SW 1271 (cell line): ENCODE measurements at places on chromosomes 11 and 22.

DNA sequence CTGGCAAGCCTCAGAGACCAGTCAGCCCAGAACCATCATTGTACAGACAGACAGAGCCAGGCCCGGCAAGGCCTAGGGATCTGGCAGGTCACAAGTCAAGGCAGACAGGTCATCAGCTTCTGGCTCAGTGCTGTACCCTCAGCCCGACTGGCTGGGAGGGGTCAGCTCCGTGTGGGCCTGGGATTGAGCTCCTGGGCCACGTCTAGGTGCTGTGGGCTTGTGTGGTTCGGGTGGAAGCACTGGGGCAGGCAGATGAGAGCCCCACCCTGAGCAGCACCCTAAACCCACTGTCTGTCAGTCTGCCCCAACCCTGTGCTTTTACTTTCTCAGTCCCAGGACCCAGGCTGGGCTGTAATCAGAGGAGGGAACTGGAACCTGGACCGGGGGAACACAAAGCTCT lies 26.9 kb upstream of the P2RY2 start:
- DNase-seq = no peak

GRCh38 chr11:17883057-17883456 lies 129.8 kb downstream of the SERGEF start:
- DNase-seq = no peak

DNA sequence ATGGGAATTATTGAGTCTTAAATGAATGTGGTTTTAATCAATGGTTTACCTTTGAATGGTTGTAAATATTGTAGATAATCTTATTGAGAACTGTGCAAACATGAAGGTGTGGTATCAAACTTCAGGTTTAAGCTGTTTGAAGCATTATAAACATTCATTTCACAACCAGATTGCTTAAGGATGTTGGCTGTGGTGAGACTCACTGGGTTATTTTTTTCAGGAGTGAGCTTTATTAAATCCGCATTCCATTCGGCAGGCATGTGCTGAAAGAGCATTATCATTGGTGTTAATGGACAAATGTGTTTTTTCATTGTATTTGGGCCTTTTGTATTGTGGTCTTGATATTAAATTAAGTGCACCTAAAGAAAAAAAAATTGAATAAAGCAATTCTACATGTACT lies 9.7 kb downstream of the MMP3 start:
- DNase-seq = no peak

GRCh38 chr11:117980720-117981119 lies 5.5 kb upstream of the IL10RA start:
- DNase-seq = no peak

GRCh38 chr11:64644647-64645275 lies 53.7 kb downstream of the SLC22A12 start:
- no peak for DNase-seq

- DNase-seq = no peak
Measured at GRCh38 chr11:20644360-20644759, 25.0 kb upstream of the NELL1 start.

DNA sequence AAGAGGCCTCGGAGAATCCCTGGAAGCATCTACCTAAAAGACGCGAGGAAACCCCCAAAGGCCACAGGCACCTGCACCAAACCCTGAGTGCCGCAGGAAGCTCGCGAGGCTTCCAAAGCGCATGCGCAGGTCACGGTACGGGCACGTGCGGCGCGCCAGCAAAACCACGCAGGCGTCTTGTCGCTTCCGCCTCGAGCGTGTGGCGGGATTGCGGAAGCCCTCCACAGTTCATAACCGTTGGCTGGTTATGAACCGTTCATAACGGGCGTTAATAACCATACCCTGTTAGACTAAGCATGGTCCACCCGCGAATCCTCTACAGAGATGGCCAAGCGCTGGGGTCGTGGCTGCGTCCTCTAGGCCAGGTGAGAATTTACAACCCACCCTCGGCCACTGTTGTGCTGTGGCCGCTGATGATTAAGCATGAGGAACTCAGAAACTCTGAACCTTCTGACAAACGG lies 46.4 kb downstream of the MORC2 start:
- no peak for DNase-seq

GRCh38 chr22:44335903-44336803 lies 23.4 kb upstream of the SHISAL1 start:
- DNase-seq = no peak

- no peak for DNase-seq
Measured at GRCh38 chr11:114308689-114309089, 12.5 kb downstream of the NNMT start.

GRCh38 chr11:124872280-124872679 lies 7.0 kb downstream of the ROBO3 start:
- no peak for DNase-seq

DNA sequence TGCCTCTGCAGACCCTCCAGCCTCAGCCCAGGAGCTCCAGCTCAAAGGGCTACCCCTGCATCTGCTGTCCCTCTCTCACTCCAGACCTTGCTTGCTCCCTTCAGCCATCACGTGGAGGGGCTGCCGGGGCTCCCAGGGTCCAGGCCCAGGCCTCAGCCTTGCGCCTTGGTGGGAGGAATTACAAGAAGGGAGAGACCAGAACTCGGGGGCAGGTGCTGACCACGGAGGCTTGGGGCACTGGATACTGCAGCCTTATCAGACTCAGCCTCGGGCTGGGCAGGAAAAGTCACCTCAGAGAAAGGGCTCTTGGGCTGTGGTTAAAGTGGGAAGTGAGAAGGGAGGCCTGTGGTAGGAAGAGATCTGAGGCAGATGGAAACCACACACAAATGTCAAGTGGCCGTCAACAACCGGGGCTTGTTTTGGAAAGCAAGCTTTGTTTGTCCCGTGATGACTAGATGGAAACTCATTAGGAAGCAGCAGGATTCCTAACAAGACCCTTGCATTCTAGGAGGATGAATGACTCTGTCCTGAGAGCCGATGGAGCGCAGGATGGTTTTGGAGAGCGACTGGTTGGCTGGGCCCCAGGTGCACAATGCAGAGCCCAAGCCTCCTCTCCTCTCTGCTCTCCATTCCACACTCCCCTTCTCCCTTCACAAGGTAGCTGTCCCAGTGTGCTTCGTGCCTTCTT lies 1321.7 kb downstream of the TBC1D22A start:
- DNase-seq = no peak

DNA sequence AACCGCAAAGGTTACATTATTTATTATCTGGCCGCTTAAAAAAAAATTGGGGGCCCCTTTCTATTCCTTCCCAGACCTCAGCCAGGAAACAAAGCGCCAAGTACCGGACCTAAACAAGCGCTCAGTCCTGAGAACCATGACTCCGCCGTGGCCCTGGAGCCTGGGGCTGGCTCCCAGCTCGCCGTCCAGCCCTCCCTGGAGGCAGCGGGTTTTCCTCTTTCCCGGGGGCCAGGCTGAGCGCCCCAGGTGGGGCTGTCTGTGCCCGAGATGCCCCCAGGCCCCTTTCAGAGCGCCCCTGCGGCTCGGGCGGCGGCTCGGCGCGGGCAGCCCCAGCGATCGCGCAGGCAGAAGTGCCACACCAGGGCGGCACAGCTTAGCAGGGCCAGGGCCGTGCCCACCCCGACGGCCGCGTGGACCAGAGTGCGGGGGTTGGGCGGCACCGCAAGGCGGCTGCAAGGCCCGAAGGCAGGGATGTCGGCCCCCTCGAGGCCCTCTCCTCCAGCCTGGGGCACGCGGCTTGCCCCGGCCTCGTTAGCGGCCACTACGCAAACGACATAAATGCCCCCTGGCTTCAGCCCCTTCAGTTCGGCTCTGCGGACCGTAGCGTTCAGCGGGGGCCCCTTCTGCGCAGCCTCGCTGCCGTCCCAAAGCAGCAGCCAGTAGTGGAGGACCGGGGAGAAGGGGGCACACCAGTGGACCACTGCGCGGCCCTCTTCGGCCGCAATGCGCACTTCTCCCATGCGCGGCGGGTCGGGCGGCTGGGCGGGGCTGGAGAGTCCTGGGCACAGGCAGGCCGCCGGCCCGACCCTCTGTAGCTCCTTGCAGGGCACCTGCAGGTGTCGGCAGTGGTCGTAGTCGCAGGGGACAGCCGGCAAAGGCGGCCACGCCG lies 1.6 kb downstream of the LRRN4CL start:
- DNase-seq = no peak

- no peak for DNase-seq
Measured at GRCh38 chr11:9574622-9575259, 1.3 kb downstream of the WEE1 start.

- DNase-seq = no peak
Measured at GRCh38 chr22:49655168-49655812, 172.4 kb downstream of the BRD1 start.

GRCh38 chr11:10623797-10624761 lies 55.6 kb upstream of the LYVE1 start:
- DNase-seq = no peak

GRCh38 chr22:45966320-45966894 lies 10.6 kb downstream of the WNT7B start:
- DNase-seq = no peak

DNA sequence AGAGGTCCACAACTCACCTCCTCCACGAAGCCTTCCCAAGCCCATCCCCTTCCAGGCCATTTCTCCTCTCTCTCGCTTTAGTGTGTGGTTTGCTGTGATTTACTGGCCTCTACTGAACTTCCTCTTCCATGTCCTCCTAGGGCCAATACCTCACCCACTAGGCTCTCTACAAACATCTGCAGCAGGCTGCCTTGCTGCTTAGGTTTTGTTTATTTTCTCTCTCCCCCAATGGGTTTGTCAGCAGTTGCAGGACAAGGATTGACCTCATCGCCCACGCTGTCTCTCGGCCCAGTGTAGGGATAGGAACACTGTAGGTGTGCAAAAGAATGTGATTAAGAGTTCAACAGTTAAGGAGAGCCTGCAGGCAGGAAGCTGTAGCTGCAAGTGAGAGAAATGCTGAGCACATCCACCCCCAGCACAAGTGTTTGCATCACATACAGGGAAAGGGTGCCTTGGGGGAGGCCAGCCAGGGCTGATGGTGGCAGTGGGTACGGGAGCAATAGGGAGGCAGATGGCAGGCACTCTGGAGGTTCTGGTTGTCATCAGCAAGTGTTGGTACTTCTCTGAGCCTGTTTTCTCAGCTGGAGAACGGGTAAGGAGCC lies 1.4 kb downstream of the PC start:
- DNase-seq = no peak

- DNase-seq = no peak
Measured at GRCh38 chr11:1064167-1064566, 10.5 kb upstream of the MUC2 start.

- no peak for DNase-seq
Measured at GRCh38 chr11:114058026-114058706, 1.3 kb upstream of the ZBTB16 start.

GRCh38 chr11:122882189-122882856 lies at the start of gene JHY:
JHY (plus strand) TSS chr11:122882759; CDS start chr11:122885850, 3,091 bp downstream.
- no peak for DNase-seq

DNA sequence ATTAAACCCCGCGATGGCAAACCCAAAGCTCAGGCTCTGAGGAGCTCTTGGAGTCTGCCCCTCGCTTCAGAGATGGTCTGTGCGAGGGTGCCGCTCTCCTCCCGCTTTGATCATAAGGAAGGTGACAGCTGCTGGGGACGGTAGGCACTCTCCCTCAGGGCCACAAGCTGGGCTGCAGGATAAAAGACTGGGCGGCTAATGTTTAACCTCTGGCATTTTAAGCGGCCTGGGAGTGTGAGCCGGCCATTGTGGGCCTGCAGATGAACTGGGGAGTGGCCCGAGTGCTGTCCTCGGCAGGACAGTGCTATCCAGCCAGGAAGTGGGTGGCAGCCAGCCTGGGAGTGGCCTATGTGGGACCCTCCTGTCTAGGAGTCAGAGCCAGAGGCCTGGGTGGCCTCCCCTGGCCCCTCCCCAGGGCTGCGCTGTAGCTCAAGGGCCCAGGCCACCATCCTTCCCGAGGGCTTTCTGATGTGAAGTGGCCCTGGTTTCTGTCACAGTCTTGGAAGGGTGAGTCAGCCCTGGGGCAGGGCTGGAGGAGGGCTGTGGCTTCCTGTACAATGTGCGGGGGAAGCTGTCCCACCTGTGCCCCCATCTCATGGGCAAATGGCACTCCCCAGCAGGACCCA lies 58.7 kb upstream of the PRODH start:
- DNase-seq = no peak

DNA sequence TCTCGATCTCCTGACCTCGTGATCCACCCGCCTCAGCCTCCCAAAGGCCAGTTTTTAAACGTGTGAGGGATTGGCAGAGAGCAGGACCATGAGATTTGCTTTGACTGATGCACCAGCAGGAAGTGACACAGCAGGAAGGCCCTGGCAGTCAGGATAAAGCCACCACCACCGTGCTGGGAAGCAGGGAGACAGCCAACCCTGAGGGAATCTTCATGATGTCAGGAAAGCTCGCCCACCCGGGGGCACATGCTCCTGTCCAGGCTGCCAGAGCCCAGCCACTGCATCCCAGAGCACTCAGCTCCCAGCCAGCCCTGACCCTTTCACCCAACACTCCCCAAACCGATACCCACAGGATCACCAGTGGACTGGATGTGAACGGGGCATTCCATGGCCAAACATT lies 6.1 kb downstream of the TUBGCP6 start:
- DNase-seq = no peak

DNA sequence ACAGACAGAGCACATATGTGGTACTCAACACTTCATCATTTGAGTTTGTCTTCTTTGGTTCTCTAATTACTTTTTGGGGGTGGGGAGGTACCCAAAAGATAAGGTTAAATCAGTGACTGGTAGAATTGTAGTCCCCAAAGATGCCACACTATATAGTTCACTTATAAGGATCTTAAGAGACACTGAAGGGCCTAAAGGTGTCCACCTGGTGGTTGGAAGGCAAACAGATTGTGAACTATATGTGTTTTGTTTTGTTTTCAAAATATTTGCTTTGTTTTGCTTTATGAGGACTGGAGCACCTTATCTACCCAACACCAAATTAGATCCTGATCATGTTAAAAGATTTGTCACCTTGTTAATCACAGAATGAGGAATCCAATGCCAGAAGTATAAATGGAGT lies 136.1 kb downstream of the DCDC1 start:
- DNase-seq = no peak

DNA sequence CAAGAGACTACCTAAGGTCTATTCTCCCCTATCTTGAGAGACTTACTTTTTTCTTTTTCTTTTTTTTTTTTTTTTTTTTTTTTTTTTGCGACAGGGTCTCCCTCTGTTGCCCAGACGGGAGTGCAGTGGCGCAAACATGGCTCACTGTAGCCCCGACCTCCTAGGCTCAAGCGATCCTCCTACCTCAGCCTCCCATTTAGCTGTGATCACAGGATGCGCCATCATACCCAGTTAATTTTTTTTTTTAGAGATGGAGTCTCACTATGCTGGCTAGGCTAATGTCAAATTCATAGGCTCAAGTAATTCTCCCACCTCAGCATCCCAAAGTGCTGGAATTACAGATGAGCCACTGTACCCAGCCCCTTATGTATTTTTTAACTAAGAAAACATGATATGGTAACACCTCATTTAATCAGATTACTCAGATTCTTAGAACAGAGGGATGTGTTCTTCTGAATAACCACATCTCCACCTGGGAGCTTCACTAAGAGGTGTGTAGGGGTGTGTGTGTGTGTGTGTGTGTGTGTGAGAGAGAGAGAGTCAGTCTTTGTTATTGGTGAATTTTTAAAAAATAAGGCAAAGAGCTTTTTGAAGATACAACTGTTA lies 102.9 kb downstream of the USP35 start:
- DNase-seq = no peak

GRCh38 chr22:46710806-46711205 lies 27.2 kb downstream of the CERK start:
- DNase-seq = no peak

- DNase-seq = no peak
Measured at GRCh38 chr22:49108636-49109315, 718.9 kb downstream of the BRD1 start.
